ENCODE measurements at places on chromosomes 16 and 17. TPM values are rescaled to one million over a fixed set of nuclear protein-coding genes. Genes with fewer than 3 reads are reported as not detected.

GRCh38 chr16:73997340-73997711 lies 299.3 kb upstream of the PSMD7 start:
- DNase-seq, result no peak

DNA sequence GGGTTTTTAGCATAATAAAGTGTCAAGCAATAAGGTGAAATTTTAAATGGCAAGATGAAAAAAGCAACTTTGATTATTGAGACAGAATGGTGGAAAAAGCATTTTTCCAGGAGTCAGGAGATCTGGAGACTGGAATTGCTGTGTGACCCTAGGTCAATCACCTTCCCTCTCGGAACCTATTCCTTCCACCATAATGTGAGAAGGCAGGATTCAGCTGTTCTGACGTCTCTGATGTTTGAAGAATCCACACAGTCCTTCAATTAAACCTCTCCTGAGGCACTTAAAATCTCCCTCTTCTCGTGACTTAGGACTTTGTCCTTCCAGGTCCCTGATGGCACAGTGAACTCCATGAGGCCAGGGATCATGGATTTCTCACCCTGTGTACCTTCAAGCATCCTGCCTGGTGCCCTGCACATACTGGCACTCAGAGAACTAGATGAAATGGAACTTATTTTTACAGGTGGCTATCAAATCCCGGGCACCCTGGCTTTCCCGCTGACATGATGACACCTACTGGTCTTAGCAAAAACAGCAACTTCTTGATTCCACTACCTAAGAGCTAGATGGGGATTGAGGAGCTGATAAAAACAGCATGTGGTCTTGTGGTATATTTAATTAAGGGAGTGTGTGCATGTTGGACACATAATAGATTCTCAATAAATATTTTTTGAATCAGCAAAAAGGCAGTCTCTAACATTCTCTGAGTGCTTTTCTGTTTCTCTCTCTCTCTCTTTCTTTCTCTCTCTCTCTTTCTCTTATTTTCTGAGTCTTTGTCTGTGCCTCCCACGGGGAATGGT lies 2.3 kb upstream of the CCDC182 start:
- peak; percentile 89 for DNase-seq

The MXRA7 gene
- 154 TPM for polyA plus RNA-seq

DNA sequence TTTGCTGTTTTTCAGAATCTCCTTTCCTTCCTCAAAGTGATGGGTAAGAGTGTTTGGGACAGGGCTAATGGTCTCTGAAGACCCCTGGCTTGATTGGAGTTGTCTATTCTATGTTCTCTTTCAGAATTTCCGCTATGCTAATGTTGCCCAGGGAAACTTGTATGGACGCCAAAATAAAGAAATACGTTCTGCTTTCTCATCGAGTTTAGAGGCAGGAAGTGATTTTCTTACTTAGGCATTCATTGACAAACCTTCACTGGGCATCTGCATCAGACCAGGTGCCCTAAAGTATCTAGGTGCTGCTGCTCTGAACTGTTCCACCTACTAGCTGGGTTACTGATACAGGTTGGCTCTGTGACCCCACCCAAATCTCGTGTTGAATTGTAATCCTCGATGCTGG lies 787.9 kb upstream of the EEF2KMT start:
- no peak for DNase-seq

DNA sequence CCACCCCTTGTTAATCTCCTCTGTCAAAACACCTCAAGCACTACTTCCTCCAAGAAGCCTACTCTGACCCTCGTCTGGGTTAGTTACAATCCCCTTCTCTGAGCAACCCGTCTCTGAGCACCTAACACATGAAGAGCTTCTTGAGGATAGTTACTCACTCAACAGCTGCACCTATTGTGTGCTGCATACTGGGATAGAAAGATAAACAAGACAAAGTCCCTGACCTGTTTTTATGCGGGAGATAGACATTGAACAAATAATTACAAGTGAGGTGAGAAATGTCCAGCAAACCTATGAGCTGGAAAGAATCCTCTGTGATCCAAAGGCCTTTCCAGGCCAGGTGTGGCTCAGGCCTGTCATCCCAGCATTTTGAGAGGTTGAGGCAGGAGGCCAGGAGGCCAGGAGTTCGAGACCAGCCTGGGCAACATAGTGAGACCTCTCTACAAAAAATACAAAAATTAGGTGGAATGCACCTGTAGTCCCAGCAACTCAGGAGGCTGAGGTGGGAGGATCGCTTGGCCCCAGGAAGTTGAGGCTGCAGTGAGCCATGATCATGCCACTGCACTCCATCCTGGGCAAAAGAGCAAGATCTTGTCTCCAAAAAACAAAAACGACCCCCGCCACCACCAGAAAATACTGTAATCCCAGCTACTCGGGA lies 5.5 kb upstream of the ZNF771 start:
- no peak for DNase-seq

GRCh38 chr17:32297860-32298259 lies 32.2 kb downstream of the RHBDL3 start:
- no peak for DNase-seq

DNA sequence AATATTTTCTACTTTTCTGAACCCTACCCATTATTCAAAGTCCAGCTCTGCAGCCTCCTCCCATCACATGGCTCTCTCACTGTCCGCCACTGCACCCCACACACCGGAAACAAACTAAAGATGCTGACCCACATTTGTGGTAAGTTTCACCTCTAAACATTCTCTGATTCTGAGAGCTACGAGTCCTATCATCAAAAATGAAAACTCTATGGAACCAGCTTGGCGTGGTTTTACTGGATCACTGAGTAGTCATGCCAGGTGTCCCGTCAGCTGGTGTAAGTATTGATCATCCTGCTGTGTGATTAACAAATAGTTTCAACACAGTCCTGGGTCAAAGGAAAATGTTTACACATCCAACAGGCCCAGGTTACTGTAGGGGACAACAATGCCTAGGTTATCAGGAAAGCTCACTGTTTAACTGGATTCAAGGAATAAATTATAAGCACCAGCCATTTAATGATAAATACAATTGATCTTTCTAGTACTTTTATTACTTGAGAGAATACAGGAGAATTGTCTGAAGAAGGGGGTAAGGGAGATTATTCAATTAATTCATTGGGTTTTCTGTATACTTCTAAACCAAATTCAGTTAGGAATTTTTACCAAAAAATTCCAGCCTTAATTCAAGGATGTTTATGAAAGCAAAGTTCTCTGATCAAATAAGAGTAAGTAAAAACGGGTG lies 33.9 kb downstream of the CYTH1 start:
- no peak for DNase-seq

- DNase-seq, result no peak
Observed at GRCh38 chr16:15404792-15405191, 9.2 kb downstream of the MPV17L start.

GRCh38 chr16:50280932-50281331 lies 14.6 kb downstream of the ADCY7 start:
- no peak for DNase-seq
